Anterior cingulate cortex (tissue), 58 donors: ENCODE measurements at places on chromosomes 6 and 20.

- DNase-seq, result no peak
Measured at GRCh38 chr20:48924756-48925109, 3.2 kb downstream of the ARFGEF2 start.

GRCh38 chr20:62060631-62061541, 4.8 kb downstream of the TAF4 start:
- DNase-seq, result no peak

- no peak for DNase-seq
Measured at GRCh38 chr6:51099201-51099600, 280.5 kb downstream of the TFAP2B start.

DNA sequence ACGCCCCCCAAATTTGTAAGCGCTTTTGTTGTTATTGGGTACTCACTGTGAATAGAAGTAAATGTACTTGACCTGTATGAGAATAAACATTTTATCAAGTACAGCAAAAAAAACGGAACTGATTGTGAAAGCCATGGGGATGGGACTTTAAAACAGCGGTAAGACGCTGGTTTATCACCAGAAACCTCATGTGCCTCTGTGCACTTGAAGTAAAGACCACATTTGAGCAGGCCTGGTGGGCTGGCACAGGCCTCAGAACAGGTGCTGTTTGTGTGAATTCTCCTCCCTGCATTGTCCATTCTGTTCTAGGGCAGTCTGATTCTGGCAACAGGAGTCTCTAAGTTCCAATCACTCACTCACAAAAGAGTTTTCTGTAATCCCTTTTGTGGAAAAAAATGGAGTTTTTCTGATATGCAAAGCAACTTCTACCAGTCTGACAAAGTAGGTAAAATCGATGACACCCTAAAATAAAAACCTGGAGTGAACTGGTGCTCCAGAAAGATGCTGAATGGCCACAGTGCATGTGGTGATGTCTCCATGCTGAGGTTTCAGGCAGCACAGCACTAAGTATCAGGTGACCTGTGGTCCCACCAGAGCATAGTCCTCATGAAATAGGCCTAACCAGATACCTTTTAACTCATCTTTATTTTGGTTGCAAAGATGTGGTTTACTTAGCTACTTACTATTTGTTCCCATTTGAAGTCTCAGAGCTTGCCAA, 53.9 kb downstream of the STX7 start:
- DNase-seq, result no peak

DNA sequence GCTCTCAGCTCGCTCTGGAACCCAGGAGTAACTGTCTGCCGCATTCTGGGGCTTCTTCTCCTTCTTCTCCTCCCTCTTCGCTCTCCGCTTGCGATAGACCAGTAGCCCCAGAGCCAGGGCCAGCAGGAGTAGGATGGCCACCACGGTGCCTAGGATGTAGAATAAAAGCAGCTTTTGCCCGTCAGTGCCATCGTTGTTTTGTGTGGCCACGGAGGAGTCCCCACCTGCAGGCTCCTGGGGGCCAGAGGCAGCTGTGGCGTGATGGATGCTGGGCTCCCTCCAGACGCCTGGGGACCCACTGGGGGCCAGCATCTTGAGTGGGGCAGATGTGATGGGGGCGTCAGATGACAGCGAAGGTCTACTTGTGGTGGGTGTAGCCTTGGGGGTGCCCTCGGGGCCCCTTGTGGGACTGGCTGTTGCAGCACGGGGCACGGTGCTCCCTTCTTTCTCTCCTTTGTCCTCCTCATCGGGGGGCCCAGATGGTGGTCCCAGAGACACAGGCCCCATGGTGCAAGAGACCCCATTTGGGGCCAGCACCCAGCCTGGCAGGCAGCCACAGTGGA, 1.8 kb downstream of the CD93 start:
- DNase-seq, result no peak

- no peak for DNase-seq
Measured at GRCh38 chr20:47872341-47872740, 87.1 kb upstream of the SULF2 start.

DNA sequence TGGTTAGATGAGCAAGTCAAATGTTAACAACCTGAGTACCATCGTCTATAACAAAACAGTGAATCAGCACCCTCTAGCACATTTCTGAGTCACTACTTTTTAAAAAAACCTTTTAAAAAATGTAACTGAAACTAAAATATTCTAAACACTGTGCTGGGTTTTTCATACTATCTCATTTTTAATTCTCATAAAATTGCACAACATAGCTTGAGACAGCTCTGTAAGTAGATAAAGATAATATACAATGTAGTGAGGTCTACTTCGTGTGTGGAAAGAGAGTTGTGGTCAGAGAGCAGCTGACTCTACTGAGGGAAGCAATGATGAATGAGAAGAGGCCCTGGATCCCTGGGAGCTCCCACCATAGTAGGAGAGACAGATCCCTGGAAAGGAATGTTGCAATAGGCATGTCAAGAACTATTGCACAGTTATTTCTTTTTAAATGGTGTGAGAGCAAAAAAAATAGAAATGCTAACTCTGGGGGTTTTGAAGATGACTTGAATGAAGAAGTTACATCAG, 13.6 kb upstream of the CALHM6 start:
- no peak for DNase-seq

DNA sequence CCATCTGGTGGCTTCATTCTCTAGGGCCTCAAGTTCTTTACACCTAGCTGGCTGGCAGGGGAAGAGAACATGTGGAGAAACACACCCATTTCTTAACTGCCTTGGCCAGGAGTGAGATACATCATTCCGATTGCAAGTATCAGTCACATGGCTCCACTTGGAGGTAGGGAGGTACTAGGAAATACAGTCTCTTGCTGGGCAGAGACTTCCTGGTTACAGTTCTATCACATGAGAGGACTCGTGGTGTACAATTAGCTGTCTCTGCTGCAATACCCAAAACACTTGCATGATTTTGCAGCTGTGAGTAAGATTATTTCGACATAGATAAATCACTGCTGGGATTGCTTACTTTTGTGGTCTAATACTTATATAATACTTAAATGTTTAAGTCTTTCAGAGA, 51.1 kb downstream of the GTF2H5 start:
- no peak for DNase-seq

DNA sequence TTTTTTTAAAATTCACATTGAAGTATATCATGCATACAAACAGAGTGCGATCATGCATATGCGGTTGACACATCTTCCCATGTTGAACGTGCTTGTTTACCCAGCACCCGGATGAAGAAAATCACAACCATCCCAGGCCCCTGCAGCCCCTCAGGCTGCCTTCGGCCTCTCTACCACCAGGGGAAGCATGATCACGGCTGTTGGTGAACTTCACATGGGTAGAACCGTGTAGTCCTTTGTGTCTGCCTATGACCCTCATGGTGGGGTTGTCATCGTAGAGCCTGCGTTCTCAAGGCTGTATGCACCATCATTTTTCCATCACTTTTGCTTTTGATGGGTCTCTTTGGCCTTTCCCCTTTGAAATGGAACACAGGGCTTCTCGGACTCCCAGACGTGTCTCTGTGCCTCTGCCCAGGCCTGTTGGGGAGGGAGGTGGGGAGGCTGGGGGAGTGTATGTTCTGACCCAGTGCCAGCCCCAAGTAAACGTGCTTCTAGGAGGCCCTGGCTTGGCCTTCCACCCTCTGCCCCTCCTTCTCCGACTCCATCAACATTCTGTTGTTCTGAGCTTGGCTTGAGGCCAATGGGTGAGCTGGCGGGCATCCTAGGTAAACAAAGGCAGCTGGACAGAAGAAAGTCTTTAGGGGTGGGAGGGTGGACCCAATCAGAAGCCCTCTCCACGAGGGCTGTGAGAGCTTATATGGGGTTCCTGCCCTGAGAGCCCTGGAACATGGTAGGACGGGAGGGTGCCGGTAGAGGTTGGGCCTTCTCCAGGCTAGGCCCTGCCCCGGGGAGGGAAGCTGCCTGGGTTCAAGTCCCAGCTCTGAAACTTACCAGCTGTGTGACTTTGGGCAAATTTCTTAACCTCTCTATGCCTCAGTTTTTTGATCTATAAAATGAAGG, 39.7 kb downstream of the TGM2 start:
- DNase-seq, result no peak

DNA sequence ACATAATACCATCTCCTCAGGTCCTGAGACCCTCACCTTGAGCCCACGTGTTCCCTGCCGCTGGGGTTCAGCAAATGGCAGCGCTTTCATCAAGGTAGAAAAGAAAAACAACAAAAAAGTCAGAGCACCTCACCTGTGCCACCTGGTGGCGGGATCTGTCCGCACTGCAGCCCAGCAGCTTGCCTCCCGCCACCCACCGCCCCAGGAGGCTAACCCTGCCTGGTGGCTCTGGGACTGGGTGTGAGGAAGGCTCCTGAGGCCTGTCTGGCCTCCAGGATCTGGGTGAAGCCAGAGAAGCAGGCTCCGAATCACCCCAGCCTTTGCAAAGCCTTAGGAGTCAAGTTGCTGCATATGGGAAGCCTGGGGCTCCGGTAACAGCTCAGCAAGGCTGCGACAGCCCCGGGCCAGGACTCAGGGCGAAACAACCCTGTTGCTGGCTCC, 270.8 kb downstream of the BMP7 start:
- no peak for DNase-seq

GRCh38 chr6:45326698-45327417, 1.3 kb upstream of the RUNX2 start:
- DNase-seq, result no peak
